CD4-positive, alpha-beta memory T cell (primary cell): ENCODE measurements at places on chromosomes 7 and 10. TPM values are rescaled to one million over a fixed set of nuclear protein-coding genes. Genes with fewer than 3 reads are reported as not detected.

PHKG1 gene
- total RNA-seq, result 3.7 TPM

CUBN gene
- total RNA-seq, result 10.9 TPM

SPDYE1 gene
- 0.17 TPM for total RNA-seq

MGMT gene
- 18.5 TPM for total RNA-seq

LDB3 gene
- total RNA-seq, result not detected

IDI2 gene
- not detected for total RNA-seq

KCTD7 gene
- total RNA-seq, result 57.3 TPM

LRIT1 gene
- not detected for total RNA-seq

GTF2IRD1 gene
- 8.8 TPM for total RNA-seq

HOXA4 gene
- total RNA-seq, result 0.19 TPM

ABCB1 gene
- 24.8 TPM for total RNA-seq

C10orf95 gene
- total RNA-seq, result 1.6 TPM

GRM3 gene
- not detected for total RNA-seq

C1GALT1 gene
- 54.6 TPM for total RNA-seq

SNX10 gene
- total RNA-seq, result 8.4 TPM

SORCS1 gene
- total RNA-seq, result not detected

NME8 gene
- not detected for total RNA-seq

CTAGE15 gene
- total RNA-seq, result not detected

GSDME gene
- 1.4 TPM for total RNA-seq

PLPP4 gene
- total RNA-seq, result not detected

PNLIPRP2 gene
- not detected for total RNA-seq

STEAP2 gene
- total RNA-seq, result 0.06 TPM

UCMA gene
- not detected for total RNA-seq

NCF1 gene
- total RNA-seq, result 5.0 TPM

PRKCQ gene
- total RNA-seq, result 71.5 TPM

TMEM270 gene
- total RNA-seq, result not detected
